Stimulated activated CD4-positive, alpha-beta T cell treated with anti-CD3 and anti-CD28 coated beads, TNF-alpha, amount 100 ng/mL, for 24 hours (primary cell): ENCODE measurements at places on chromosomes 6 and 20.
A peak's percentile ranks its signal among the peaks of the same experiment; 100 is the strongest.

DNA sequence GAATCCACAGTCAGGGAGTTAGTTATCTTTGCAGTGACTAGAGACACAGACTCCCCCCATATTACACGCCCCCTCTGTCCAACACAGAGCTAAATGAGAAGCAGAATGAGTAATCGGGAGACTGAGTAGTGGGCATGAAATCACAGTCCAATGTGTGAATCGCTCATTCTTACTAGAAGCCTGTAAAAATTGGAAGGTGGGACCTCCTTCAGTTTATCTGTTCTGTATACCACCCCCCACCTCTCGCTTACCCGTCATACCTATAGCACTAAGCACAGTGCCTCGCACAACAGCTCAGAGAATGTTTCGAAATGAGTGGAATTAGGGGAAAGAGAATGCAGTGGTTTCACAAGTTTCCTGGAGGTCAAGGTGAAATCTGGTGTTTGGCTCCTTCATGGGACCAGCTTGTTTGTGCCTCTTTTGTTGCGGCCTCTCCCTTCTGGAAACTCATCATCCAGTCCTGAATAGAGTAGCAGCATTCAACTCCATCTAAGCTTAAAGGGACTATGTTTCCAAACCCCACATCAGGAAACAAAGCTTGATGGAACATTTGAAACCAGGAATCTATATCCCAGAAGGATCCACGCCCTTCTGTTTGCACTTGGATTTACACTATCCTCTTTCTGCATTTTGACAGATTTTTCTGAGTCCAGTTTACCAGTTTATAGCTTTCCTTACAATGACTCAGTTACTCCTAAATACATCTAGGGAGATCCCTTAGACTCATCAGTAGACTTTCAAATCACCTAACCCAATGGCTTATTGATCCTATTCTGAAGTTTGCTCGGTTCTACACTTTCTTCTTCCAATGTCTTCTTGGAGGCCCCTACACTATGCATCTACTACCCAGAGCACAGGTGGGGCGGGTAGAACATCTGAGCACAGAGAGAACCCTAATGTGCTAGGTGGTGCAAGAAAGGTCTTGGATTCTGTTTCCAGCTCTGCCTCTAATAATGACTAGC lies 59.2 kb upstream of the PIM1 start:
- DNase-seq, result no peak

DNA sequence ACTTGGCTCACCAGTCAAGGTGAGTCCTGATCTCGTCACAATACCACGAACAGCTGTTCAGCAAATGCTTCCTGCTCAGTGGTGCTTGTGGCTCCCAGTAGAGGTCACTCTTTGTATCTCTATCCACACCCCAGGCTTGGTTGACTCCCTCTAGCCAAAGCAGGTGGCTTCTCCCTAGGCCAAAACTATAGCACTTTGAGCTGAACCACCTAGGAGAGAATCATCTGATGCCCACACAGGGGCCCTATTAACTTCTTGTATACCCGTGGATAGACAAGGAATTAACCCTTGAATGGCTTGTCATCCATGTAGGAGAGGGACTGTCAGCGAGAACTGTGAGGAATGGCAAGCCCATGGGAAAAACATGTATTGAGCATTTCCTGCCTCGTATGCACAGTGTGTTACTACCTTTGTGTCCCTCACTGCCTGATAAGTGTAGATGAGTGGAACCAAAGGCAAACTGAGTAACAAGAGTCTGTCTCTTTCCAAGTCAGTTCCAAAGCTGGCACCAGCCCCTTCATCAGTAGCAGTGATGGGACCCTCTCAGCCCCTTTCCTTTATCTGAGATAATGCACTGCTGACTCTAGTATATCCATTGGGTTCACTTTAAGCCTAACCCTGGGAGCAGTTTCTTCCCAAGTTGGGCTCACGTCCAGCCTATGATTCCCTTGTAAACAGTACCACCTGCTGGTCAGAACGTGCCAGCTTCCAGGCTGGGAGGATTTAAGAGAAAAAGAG lies 42.5 kb downstream of the EIF2S2 start:
- DNase-seq, result peak; percentile 40

DNA sequence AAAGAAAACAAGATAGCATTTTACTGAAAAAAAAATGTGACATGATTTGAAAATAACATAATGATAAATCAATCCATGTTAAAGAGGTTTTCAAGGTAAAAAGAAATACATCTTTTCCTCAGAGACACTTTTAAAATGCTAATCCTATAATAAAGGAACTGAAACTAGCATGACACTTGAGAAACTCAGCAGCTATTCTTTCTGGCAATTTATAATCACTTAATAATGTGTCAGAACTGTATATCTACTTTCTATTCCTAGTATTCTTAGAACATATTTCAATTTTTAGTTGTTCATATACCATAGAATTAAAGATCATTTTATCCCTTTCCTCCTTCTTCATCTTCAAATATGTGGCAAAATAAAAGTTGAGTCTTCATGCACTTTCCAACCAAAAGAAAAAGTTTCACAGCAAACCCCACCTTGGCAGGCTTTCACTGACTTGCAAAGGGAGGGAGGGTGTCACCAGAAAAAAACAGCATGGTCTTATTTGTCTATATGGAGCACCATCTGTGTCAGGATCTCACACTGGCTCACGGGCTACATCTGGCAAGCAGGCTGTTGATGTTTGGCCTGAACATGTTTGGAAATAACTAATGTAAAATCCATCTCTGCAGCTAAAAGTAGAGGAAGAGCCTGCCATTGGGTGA lies 48.5 kb downstream of the FHL5 start:
- DNase-seq, result no peak

DNA sequence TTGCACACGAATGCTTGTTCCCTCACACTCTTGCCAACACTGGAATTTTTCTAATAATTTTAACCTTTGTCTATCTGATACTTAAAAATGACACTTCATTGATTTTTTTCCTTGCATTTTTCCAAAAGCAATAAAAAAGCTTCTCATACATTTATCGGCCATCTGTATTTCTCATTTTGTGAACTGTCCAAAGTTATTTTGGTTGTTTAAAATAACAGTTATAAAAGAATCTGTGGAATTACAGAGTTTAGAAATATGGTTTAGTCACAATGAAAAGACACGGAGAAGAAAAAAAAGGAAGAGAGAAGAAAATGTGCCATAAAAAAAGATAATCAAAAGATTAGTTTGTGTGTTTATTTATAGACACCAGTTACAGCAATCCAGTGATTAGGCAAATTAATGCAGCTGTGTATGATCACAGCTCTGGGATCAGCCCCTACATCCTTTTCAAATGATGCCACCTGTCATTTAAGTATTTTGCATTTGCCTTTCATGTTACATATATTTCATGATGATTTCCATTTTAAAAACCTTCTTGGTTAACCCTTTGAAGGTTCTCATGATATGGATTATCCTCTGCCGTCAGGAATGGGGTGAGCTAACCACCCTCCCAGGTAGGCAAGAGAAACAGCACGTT lies 171.7 kb downstream of the BACH2 start:
- no peak for DNase-seq

DNA sequence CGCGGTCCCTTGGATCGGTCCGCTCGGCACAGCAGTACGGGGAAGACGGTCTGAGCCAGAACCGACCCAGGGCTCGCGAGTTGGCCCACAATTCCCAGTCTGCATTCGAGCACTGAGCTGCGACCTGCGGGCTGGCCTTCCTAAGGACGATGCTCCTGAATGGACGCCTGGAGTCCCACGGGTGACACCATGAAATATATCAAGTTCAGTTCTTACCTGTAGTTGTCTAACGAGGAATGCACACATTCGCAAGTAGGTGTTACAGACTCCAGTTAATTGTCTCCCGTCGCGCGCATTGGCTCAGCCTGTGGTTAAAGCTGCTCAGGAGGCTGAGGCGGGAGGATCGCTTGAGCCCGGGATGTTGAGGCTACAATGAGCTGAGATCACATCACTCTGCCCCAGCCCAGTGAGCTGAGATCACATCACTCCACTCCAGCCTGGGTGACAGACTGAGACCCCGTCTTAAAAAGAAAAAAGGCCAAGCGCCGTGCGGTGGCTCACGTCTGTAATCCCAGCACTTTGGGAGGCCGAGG lies 802 bp downstream of the PEX7 start:
- no peak for DNase-seq

- DNase-seq, result no peak
These were observed 217.9 kb downstream of the PLCB4 start for GRCh38 chr20:9286501-9287461.

GRCh38 chr6:149473080-149474052 lies 11.4 kb downstream of the ZC3H12D start:
- no peak for DNase-seq

GRCh38 chr6:146498309-146498708 lies 45.3 kb upstream of the RAB32 start:
- no peak for DNase-seq

DNA sequence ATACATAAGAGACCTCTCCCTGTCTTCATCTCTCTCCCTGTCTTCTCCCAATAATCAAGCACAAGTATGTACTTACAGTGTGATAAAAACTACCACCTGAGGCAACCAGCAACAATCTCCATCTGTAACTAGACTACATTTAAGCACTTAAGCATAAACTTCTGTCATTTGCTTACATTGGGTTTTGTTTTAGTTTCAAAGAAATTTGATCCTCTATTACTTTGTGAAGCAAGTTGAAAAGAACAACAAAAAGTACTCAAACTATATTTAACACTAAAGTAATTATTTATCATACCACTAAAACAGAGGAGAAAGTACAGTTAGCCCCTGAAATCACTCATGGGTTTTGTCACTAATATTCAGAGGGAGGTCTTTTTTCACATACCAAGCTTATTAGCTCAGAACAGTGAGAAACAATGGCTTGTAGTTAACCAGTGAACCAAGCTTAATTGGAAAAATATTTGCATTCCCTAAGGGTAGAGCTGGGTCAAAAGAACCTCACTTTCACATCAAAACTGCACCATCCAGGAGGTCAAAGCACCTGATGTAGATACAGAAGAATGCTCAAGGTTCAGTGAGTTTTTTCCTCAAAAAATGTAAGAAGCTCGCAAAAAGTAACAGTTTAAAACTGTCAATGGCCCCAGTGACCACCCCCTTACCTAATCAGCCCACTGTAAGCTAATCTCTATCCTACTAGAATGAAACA lies 34.1 kb downstream of the DCDC2 start:
- DNase-seq, result no peak

- DNase-seq, result no peak
These were observed 166.9 kb upstream of the RNF24 start for GRCh38 chr20:4181956-4182945.

GRCh38 chr6:125814481-125814880 lies 23.7 kb downstream of the NCOA7 start:
- DNase-seq, result no peak

DNA sequence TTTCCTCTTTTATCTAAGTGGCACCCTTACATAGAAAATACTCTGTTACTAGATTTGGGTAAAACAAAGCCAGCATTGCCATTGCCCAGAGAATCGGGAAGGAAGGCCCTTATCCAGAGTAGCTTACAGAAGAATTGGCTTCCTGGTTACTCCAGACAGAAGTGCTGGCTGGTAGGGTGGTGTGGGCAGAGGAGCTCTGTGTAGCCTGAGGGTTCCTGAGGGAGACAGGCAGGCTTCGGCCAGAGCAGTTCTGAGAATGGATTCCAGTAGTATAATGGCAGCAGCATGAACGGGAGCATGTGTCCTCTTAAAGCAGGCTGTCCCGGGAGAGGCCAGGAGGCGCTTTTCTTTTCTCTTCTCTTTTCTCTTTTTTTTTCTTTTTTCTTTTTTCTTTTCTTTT lies 11.9 kb downstream of the CUL9 start:
- DNase-seq, result no peak

DNA sequence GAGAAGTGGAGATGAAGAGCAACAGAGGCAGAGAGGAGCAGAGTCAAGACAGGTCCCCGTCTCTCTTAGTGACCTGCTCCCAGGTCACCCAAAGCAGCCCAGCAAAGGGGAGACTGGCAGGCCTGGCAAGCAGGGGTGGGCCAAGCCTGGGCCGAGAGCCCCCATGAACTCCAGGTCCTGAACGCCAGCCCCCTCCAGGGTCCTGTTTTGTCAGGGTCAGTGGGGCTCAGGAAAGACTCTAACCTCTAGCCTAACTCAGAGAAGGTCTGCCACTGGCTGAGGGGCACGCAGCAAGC lies 1.2 kb downstream of the NECAB3 start:
- DNase-seq, result no peak
